Naive thymus-derived CD4-positive, alpha-beta T cell (primary cell): ENCODE measurements at places on chromosomes 7 and 10. TPM values are rescaled to one million over a fixed set of nuclear protein-coding genes. Genes with fewer than 3 reads are reported as not detected.
A peak's percentile ranks its signal among the peaks of the same experiment; 100 is the strongest.

GRCh38 chr7:97027427-97028234, 3.0 kb upstream of the DLX5 start:
- DNase-seq = peak; percentile 50
- H3K27ac ChIP-seq = no peak overlapping the region
- H3K4me1 ChIP-seq = no peaks in the 10 kb centered on the region
- peak overlapping the region; percentile 46 for H3K4me3 ChIP-seq

Gene EGR2
- total RNA-seq = 0.46 TPM

Gene TECTB
- total RNA-seq = not detected

- no peak overlapping the region for H3K4me3 ChIP-seq
- no peak overlapping the region for H3K27ac ChIP-seq
- H3K4me1 ChIP-seq = no peaks in the 10 kb centered on the region
- H3K36me3 ChIP-seq = no peaks in the 10 kb centered on the region
- no peaks in the 10 kb centered on the region for H3K27me3 ChIP-seq
These were observed 509.4 kb downstream of the PTPRN2 start for GRCh38 chr7:158077934-158078910.

Gene C10orf62
- not detected for total RNA-seq

Gene GOLGA7B
- 5.9 and 7.0 TPM in 2 replicates for total RNA-seq

- H3K36me3 ChIP-seq = no peaks in the 10 kb centered on the region
- DNase-seq = peak; percentile 12
- H3K27ac ChIP-seq = no peak overlapping the region
- no peak overlapping the region for H3K4me3 ChIP-seq
These were observed 2.1 kb upstream of the DMBT1 start for GRCh38 chr10:122558452-122558851.

- H3K27ac ChIP-seq = no peak overlapping the region
- H3K4me3 ChIP-seq = no peak overlapping the region
- no peak for DNase-seq
- no peaks in the 10 kb centered on the region for H3K4me1 ChIP-seq
These were observed 21.0 kb downstream of the MPP7 start for GRCh38 chr10:28281726-28282315.

Gene UCN3
- not detected for total RNA-seq

DNA sequence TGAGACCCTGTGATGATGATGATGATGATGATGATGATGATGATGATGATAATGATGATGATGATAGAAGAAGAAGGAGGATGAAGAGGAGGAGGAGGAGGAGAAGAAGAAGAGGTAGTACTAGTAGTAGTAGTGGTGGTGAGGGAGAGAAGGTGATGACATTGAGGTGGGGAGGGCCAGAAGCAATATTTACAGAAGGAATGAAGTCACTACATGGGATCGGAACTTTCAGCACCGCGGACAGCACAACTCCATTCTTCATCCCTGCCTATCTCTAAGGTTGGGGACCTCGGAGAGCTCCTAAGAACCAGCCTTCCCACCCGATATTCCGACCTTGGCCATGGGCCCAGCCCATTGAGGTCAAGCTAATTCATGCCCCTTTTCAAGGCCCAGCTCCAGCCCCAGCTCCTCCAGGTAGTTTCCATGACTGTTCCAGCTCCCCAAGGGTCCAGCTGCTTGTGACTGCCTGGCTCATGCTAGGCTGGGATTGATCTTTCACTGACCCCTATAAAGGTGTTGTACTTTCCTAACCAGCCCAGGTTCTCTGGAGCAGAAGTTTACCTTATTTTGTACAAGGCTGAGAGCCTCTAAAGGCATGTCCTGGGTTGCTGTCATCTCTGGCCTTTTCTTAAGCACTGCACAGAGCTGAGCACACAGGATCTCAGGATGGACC, 10.3 kb downstream of the CRHR2 start:
- H3K36me3 ChIP-seq = no peaks in the 10 kb centered on the region
- DNase-seq = no peak
- no peak overlapping the region for H3K27ac ChIP-seq
- no peaks in the 10 kb centered on the region for H3K27me3 ChIP-seq

Gene PNPLA8
- total RNA-seq = 89.9 TPM

Gene PLPP4
- total RNA-seq = not detected

Gene LEP
- 0.10 TPM for total RNA-seq

Gene CYP2C9
- not detected for total RNA-seq

Gene SLC16A12
- total RNA-seq = not detected

- no peak for DNase-seq
- no peaks in the 10 kb centered on the region for H3K4me1 ChIP-seq
- H3K36me3 ChIP-seq = no peaks in the 10 kb centered on the region
- no peak overlapping the region for H3K27ac ChIP-seq
These were observed 31.7 kb upstream of the LBX1 start for GRCh38 chr10:101260764-101261481.

Gene MAT1A
- not detected for total RNA-seq

- no peaks in the 10 kb centered on the region for H3K27me3 ChIP-seq
- no peak overlapping the region for H3K4me3 ChIP-seq
- H3K36me3 ChIP-seq = no peaks in the 10 kb centered on the region
- H3K4me1 ChIP-seq = no peaks in the 10 kb centered on the region
- H3K27ac ChIP-seq = no peak overlapping the region
- DNase-seq = no peak
These were observed 239.7 kb upstream of the LRGUK start for GRCh38 chr7:133887459-133887858.

GRCh38 chr10:46006219-46006618, 24.2 kb downstream of the NCOA4 start:
- no peak overlapping the region for H3K4me3 ChIP-seq
- no peak overlapping the region for H3K27ac ChIP-seq
- peaks cover 90% of the 10 kb centered on the region for H3K36me3 ChIP-seq
- no peaks in the 10 kb centered on the region for H3K27me3 ChIP-seq
- H3K4me1 ChIP-seq = no peaks in the 10 kb centered on the region

Gene ZNF804B
- not detected in 2 replicates for total RNA-seq

DNA sequence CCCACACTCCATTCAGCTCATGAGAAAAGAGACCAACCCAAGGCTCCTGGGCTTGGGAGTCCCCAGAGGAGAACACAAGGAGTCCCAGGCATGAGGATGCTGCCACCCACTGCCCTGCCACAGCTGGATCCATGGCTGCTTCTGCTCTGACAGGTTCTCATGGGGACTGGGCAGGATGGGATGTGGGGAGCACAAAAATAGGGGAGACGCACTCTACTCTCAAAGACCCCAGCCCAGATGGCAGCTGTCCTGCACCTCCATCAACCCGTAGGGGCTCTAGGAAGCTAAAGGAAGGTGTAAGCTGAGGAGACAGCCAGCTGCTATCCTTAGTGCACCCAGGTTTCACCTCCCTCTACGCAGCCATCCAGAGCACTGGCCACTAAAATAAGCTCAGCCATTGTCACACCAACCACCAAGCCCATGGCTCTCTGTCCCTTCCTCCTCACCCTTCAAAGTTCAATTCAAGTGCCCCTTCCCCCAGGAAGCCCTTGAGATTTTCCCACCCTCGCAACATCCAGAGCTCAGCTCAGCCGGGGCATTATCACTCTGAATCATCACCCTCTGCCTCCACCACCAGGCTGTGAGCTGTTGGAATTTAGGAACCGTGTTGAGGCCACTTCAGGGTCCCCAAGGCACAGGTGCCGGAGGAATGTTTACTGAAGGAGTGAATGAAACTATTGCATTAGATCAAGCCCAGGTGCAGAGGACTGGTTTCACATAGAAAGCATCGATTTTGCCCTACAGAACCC, 142.1 kb downstream of the GRID1 start:
- no peaks in the 10 kb centered on the region for H3K27me3 ChIP-seq
- H3K4me3 ChIP-seq = no peak overlapping the region
- no peak for DNase-seq
- H3K4me1 ChIP-seq = no peaks in the 10 kb centered on the region

DNA sequence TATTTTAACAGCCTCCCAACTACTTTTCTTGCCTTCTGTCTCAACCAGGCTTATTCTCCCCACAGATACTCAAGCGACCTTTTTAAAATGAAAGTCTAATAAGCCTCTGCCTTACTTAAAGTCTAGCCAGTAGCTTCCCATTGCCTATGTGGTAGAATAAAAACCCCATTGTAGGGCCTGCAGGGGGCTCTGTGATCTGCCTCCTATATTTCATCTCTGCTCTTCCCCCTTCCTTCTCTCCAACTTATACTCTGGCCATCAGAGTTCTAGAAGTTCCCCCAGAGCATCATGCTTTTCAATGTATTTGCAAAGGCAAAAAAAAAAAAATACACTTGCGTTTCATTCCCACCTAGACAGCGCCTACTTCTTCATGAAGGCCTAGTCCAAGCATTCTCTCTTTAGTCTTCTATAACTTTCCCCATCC, 167.7 kb upstream of the ADO start:
- H3K36me3 ChIP-seq = no peaks in the 10 kb centered on the region
- H3K4me3 ChIP-seq = peak overlapping the region; percentile 67
- peak overlapping the region; percentile 70 for H3K27ac ChIP-seq
- H3K4me1 ChIP-seq = peaks cover 24% of the 10 kb centered on the region
- no peak for DNase-seq

GRCh38 chr7:93053949-93054943, 63.5 kb downstream of the SAMD9 start:
- no peaks in the 10 kb centered on the region for H3K4me1 ChIP-seq
- no peak overlapping the region for H3K4me3 ChIP-seq
- DNase-seq = no peak
- H3K36me3 ChIP-seq = no peaks in the 10 kb centered on the region
- no peak overlapping the region for H3K27ac ChIP-seq

- H3K4me3 ChIP-seq = no peak overlapping the region
- H3K4me1 ChIP-seq = peaks cover 13% of the 10 kb centered on the region
- no peak for DNase-seq
- no peaks in the 10 kb centered on the region for H3K36me3 ChIP-seq
- no peaks in the 10 kb centered on the region for H3K27me3 ChIP-seq
These were observed 133.3 kb upstream of the SAMD8 start for GRCh38 chr10:74977913-74978847.

Gene CLRN3
- not detected for total RNA-seq

GRCh38 chr10:11208908-11209829, 191.5 kb downstream of the CELF2 start:
- H3K27me3 ChIP-seq = no peaks in the 10 kb centered on the region
- DNase-seq = peak; percentile 24
- H3K4me3 ChIP-seq = peak overlapping the region; percentile 39
- H3K4me1 ChIP-seq = peaks cover 95% of the 10 kb centered on the region
- peaks cover 14% of the 10 kb centered on the region for H3K36me3 ChIP-seq
- peak overlapping the region; percentile 70 for H3K27ac ChIP-seq

- no peak overlapping the region for H3K4me3 ChIP-seq
- no peaks in the 10 kb centered on the region for H3K4me1 ChIP-seq
- H3K36me3 ChIP-seq = no peaks in the 10 kb centered on the region
- no peak overlapping the region for H3K27ac ChIP-seq
- no peaks in the 10 kb centered on the region for H3K27me3 ChIP-seq
- no peak for DNase-seq
These were observed 6.0 kb downstream of the PARD3 start for GRCh38 chr10:34808801-34809745.
